ENCODE measurements at places on chromosomes 6 and 20.

GRCh38 chr6:143581835-143582480 lies 70.4 kb upstream of the FUCA2 start:
- no peak for DNase-seq

GRCh38 chr6:168139121-168139520 lies 60.1 kb upstream of the FRMD1 start:
- DNase-seq: no peak

- no peak for DNase-seq
Observed at GRCh38 chr20:43238266-43238665, 48.6 kb upstream of the PTPRT start.

DNA sequence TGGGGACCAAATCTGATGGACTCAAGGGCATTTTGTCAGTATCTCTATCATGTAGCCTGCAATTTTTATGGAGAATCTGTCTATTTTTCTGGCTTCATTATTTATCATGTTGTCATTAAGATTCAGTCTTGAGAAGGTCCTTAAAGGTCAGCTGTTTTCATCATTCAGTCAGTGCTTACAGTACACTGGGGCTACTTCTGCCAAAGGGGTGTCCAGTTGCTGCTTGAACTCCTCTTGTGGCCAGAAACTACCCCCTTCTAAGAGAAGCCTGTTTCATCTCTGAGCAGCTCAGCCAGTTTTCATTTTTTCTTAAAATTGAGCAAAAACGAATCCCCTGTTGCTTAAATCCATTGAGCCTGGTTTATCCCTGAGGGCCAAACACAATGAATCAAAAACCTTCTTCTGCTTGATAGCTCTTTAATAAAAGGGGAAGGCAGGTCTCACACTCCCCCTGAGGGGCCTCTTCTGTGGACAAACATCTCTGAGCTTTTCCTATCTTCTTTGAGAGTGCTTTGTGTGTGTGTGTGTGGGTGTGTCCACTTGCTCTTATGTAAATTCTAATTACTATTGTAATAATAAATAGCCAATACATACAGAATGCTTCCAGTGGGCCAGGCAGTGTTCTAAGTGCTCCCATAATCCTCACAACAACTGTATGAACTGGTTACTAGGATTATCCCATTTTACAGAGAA lies 172.2 kb downstream of the PLCB1 start:
- no peak for DNase-seq

- no peak for DNase-seq
Observed at GRCh38 chr6:20687494-20687893, 153.2 kb downstream of the CDKAL1 start.

DNA sequence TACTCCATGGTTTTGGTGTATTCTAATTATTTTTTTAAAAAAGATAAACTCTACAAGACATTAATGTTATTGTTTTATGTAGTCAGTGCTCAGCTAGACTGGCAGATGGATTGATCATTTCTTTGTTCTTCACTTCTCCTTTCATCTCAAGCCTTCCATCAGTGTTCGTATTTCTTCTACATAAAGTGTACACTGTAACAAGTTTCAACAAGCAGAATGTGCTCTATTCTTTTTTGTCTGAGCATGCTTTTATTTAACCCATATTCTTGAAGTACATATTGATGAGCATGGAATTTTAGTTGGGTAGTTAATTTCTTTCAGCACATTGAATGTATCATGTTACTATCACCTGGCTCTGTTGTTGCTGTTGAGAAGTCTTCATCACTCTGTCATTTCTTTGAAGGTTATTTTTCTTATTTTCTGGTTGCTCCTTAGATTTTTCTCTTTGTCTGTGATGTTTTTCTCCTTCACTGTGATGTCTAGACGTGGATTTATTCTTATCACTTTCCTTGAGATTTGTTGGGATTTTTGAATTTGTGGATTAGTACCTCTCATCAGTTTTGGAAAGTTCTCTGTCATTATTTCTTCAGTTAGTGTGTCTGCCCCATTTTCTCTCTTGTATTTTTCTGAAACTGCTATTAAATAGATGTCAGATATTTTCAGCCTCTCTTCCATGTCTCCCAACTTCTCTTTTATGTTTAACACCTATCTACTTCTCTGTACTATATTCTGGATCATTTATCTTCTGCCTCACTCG lies 48.5 kb downstream of the TGM2 start:
- no peak for DNase-seq

GRCh38 chr20:15710636-15711035 lies 862.6 kb downstream of the KIF16B start:
- no peak for DNase-seq

DNA sequence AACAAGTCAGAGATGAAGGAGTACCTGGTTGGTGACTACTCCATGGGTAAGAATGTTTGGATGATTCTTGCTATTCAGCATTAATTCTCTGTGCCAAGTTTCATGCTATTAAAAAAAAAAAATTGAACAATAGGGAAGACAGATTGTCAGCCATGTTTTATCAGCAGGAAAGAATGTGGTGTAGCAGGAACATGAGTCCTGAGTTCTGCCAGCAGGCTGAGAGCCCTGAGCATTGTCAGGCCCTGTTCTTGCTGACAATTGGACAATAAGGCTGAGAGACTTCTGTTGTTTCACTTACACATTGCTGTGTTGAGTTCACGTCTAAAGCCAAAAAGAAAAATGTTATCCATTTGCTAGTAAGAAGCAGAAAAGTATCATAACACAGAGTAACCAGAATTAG lies 70.4 kb upstream of the SMIM28 start:
- DNase-seq: no peak

DNA sequence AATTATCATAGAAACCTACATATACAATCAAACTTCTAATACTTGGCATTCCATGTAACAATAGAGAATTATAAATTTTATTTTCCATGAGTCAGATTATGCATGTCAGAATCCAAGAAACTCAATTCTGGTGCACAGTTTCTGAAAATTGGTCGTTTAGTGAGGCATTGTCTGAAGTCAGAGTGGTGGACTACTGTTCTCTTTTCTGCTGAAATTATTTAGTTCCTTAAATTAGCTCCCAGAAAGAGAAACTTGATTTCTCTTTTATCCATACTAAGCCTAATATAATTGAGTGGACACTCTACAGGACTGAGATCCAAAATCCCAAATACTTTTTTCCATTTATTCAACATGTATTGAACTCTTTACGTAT lies 265.5 kb downstream of the ALDH8A1 start:
- DNase-seq: no peak

GRCh38 chr20:21936261-21936660 lies 230.8 kb downstream of the PAX1 start:
- DNase-seq: no peak

DNA sequence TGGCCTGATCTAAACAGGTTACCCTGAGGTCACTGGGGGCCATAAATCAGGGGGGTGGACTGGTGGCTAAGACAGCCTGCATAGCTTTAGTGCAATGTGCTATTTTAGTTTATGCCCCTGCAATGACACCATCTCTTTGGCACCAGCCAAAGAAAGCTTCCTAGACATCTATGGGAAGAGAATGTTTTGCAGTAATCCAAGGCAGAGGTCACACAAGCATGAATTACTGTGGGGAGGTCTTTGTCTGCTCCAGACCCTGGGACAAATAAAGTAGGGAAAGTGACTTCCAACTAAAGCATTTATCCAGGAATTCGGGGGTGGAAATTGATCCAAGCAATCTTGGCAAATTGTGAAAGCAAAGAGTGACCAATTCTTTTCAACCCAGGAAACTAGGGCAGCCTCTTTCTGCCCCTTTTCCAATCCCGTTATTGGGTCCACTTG lies 5.3 kb downstream of the RIPOR2 start:
- no peak for DNase-seq

- DNase-seq: no peak
Observed at GRCh38 chr6:119643876-119644275, 294.3 kb upstream of the MAN1A1 start.

GRCh38 chr6:22807818-22808217 lies 238.5 kb downstream of the HDGFL1 start:
- no peak for DNase-seq

DNA sequence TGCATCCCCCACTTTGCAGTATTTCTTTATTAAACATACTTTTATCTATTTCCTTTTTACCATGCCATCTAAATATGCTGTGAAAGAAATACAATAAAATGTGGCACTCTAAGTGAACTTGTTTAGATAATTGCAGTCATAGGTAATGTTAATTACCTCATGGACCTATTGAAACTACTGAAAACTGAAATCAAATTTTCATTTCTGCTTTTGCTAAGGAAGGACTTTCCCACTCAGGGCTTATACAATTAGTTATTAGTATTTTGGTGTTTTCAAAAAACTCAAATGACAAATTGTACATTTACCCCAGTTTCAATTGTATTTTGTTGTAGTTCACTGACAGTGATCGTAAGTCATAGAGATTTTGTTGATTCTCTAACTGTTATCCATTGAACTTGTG lies 88.4 kb downstream of the ID4 start:
- no peak for DNase-seq

GRCh38 chr6:14673201-14673600 lies 555.6 kb downstream of the CD83 start:
- DNase-seq: no peak

- DNase-seq: no peak
Observed at GRCh38 chr6:4613795-4614194, 162.4 kb upstream of the CDYL start.

GRCh38 chr6:161033667-161034066 lies 42.1 kb downstream of the MAP3K4 start:
- DNase-seq: no peak

DNA sequence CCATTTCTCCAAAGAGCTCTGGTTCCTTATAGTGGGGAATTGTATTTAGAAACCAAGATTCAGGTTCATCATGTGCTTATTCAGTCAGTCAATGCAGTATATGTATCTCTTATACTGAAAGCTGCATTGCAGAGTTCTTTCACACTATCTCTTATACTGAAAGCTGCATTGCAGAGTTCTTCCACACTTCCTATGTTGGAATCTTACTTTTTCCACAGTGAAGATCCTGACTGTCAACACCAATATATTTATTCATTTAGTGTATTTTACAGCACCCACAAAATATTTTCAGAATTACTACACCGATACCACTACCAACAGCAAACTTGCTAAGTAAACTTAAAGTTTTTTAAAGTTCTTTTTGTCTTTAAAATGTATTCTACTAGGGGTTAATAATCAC lies 349.3 kb upstream of the MMS22L start:
- no peak for DNase-seq

- no peak for DNase-seq
Observed at GRCh38 chr20:39534846-39535245, 572.7 kb downstream of the DHX35 start.

DNA sequence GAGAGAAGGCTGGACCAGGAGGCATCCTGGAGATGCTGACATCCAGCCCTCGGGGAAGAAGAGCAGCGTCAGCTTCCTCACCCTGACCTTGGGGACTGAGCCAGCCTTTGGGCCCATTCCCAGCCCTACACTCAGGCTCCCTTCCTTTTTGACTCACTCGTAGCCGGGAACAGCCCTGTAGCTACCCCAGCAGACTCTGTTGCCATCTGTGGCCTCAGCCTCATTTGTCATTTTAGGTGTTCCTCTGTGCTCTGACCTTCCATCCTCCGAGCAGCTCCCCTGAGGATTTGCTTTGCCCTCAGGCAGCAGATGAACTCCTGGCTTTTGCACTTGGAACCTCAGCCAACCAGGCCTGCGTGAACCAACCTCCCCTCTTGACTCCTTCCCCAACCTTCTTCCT lies 67.5 kb downstream of the ELOVL2 start:
- DNase-seq: no peak

GRCh38 chr20:7924692-7925091 lies 15.6 kb downstream of the HAO1 start:
- no peak for DNase-seq

- no peak for DNase-seq
Observed at GRCh38 chr6:135555550-135555949, 58.0 kb upstream of the AHI1 start.

DNA sequence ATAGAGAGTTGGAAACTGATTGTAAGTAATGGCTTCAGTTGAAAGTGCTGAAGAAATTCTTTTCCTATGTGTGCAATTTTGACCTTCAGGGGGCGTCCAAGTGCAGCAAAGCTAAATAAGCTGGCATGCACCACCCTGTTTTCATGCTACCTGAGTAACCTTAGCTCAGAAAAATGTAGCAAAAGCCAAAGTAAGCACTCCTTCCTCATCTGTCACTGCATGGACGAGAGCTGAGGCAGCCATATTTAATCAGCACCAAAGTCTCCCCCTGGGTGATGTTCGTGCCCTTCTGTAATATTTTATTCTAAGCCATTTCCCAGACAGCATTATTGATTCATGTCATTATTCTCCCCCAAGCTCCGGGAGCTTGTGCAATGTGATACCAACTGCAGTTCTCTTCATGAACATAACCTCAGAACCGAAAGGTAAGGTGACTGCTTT lies 123.1 kb downstream of the RPS12 start:
- no peak for DNase-seq

DNA sequence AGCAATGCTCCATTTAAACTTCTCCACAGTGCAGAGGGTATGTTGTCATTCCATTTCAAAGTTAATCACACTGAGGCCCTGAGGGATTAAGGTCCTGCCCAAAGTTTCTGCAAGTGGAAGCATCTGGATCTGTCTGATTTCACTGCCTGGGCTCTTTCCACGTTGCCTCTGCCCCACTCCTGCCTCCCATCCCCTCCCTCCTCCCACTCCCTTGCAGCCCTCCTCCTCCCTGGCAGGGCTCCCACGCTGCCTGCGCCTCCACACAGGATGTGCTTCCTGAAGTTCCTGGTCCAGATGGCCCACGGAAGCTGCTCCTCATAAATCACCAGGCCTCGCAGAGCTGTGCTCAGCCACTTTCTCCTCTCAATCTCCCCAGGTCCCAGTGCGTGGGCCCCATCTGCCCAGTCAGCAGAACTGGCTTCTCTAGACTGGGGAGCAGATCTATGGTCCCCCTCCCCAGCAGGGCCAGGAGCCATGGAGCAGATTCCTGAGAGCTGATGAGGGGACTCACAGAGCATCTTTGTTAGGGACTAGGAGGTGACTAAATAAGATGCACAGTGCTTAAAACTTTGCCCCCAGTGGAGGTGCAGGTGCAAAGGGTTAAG lies 65.4 kb upstream of the MAFB start:
- no peak for DNase-seq

DNA sequence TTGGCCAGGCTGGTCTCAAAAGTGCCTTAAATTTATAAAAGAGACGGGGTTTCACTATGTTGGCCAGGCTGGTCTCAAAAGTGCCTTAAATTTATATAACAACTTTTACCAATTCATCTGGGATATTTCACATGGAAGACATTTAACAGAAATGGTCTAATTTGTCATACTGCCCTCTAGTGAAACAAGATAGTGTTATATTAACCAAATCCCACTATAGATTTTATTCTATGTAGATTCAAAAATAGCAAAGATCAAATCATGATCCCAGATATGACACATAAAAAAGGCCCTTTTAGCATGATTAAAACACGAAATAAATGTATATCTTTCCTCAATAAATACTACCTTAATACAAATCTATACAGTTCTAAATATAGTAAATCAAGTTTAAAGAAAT lies 102.8 kb upstream of the TFAP2D start:
- no peak for DNase-seq

GRCh38 chr6:21181866-21182265 lies 411.7 kb upstream of the SOX4 start:
- DNase-seq: no peak

DNA sequence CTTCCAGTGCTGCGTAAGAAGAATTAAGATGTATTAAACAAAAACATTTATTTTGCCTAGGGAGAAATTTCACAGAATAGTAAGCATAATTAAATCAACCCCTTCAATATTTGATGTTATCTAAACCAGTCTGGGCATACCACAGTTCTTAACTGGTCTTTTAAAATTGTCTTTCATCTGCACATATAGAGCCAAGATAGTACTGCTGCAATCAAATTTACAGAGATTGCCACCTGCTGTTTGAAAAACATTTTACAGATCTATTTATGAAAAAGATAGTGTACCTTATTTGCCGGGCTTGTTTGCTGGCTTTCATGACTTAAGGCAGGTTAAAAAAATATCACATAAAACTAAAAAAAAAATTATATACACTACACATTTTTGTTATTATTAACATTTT lies 323.2 kb downstream of the ADGRB3 start:
- DNase-seq: no peak

All from activated effector memory CD4-positive, alpha-beta T cell treated with anti-CD3 and anti-CD28 coated beads, Interleukin-2, amount 50 U/mL, for 16 hours (primary cell).